Stimulated activated CD4-positive, alpha-beta T cell treated with anti-CD3 and anti-CD28 coated beads, TNF-alpha, amount 100 ng/mL, for 4 hours (primary cell): ENCODE measurements at places on chromosomes 2 and 18.

DNA sequence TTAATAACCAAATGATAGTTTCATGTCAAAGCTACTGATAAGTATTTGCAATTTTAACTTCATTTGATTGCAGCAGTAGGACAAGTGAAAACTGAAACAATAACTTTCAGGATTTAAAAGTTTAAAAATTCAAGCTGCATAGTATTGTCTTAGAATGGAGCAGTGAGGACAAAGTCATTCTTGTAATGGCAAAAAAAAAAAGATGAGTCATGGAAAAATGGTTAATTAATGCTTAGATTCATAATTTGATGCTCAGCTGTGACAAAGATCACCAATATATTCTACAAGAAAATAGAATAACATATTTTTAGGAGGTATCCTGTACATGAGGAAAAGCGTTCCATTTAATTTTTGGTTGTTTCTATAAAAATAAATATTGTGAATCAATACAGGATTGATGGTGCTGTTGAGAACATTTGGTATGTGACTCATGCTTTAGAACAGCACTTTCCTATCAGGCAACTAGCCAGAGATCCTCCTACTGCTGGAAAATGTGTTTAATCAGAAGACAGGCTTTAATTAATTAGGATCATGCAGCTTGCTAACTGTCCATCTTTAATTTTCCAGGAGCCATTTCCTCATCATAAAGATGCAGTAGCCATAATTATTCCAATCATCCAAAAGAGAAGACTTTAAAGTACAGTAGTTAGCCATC lies 239.0 kb upstream of the MMADHC start:
- no peak for DNase-seq

DNA sequence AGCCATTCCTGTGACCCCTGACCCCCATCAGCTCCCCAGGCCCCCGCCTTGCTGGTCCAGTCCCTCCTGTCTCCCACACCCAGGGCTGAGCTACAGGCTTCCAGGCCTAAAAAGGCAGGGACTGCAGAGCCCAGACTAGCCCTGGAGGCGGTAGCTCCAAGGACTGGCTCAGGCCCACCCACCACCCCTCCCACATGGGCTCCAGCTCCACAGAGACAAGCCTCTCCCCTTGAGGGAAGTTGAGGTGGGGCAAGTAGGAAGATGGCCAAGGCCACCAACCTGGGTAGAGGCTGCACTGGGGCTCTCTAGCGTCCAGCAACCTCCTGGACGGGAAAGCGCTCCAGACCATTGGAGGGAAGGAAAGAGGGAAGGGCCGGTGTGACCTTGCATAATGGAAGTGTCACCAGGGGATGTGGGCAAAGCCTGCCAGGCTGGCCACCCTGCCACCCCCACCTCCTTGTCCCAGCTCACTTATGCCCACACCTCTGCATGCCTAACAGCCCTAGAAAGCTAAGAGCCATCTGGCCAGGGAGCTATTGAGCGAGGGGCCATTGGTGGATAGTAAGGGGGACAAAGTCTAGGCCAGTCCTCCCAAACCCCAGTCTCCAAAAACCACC lies 63.1 kb downstream of the TNS1 start:
- no peak for DNase-seq

GRCh38 chr18:64185987-64186386 lies 37.1 kb upstream of the LINC00305 start:
- DNase-seq = no peak

DNA sequence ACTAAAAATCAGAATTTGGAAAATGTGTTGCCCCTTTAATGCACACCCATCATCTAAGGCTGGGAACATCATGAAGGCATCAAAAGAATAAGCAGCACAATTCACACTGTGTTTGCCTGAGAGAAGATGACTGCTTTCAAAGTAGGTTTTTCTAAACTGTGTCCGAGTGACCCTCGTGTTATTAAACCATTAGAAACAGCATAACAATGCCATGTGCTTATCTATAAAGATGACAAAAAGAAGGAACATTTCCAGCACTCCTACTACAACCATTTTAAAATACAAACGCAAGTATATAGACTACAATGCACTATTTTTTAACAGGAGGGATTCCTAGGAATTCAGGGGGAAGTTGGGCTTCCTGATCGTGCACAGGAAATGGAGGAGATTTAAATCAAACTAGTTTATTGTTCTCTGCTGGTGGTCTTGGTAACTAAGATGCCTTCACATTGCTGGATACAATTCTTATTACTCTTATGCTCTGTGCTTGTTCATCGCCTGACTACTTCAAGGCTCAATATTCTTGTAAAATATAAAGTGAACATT lies 305.9 kb upstream of the CCDC68 start:
- DNase-seq = no peak

DNA sequence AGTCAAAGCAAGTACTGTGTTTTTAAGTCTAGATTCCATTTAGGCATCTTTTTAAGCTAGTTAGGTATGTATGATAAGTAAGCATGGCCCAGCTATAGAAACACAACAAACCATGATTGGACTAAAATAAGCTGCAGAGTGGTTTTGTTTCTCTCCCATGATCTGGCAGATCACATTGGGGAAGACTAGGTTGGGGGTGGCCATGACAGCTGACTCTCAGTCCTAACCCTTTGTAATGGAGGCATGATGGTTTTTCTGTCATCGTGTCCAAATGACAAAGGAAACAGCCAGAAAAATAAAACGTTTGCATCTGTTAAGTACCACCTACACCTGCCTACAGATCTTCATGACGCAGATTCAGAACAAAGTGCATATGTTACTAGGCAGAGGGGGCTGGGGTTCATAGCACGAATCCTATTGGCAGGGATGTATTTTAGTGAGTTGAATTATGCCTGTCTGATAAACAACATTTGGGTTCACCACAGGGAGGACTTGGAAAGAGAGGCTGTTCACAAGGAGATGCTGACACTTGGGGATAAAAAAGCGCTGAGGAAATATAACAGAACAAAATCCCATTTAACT lies 33.8 kb upstream of the GALNT5 start:
- no peak for DNase-seq

DNA sequence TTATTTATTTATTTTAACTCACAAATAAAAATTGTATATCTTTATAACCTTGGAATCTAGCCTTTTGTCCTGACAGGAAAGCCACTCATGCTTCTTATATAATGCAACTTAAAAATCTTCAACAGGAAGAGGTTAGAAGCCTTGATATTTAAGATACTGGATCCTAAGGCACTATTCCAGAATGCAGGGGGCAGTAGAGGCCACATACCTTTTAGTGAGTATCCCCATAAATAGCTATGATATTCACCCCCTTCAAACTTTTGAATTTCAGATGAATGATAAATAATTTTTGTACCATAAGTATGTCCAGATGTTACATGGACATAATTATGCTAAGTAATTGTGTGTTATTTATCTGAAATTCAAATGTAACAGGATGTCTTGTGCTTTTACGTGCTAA lies 592.7 kb upstream of the VRK2 start:
- no peak for DNase-seq

DNA sequence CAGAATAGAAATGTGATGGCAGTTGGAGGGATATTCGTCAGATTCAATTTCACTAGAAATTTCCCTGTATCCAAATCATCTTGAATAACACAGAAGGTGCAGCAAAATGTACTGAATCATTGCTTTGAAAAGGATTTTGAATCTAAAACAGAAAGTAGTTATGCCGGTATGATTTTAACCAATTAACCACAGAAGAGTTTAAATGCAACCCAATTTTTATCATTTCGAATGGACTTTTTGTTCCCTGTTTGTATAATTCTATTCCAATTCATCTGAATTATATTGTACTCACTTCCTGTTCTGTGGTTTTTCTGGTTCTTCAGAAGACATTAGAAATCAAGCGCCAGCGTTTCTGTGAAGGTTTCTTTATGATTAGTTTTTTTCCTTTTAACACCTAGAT lies 190.4 kb downstream of the MYO3B start:
- no peak for DNase-seq

GRCh38 chr2:4937550-4937949 lies 754.6 kb upstream of the SOX11 start:
- DNase-seq = no peak

DNA sequence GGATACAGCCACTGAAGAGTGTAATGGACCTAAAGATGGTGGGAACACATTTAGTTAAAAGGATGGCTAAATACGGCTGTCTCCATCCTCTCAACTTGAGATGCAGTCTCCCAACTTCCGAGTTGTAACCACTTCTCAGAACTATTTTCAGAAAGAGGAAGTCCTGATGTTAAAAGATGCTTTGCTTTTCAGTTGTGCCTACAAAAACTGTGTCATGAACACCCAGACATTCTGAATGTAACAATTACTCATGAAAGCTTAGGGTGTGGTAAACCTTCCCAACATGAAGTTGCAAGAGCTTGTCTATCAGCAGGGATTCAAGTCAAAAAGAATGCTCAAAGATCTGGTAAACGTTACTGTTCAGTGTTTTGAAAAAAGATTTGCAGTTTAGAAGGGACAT lies 147.9 kb downstream of the DOCK10 start:
- DNase-seq = no peak

DNA sequence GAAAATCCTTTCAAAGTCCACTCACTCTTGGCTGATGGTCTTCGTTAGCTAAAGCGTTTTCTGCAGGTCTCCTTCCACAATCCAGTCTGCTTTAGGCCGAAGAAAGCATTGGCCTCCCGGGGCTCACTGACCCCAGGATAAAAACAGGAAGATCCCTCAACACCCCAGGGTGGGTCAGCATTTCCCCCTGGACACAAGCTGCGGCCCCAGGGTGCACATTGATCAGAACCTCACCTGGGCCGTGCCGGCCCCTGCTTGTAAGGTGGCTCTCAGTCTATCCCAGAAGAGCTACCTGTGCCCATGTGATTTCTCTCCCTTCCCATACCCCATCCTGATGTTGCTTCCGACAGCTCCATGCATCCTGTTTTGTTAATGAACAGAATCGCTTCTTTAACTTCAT lies 113.0 kb upstream of the TPO start:
- DNase-seq = no peak

DNA sequence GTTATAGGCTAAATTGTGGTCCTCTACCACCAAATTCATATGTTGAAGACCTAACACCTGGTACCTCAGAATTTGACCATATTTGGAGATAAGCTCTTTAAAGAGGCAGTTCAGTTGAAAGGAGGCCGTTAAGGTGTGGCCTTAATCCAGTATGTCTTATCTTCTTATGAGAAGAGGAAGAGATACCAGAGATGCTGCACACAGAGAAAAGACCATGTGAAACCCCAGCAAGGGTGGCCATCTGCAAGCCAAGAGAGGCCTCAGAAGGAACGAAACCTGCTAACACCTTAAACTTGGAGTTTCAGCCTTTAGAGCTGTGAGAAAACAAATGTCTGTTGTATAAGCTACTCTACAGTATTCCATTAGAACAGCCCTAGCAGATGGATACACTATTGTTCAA lies 528.1 kb upstream of the DCC start:
- DNase-seq = no peak

DNA sequence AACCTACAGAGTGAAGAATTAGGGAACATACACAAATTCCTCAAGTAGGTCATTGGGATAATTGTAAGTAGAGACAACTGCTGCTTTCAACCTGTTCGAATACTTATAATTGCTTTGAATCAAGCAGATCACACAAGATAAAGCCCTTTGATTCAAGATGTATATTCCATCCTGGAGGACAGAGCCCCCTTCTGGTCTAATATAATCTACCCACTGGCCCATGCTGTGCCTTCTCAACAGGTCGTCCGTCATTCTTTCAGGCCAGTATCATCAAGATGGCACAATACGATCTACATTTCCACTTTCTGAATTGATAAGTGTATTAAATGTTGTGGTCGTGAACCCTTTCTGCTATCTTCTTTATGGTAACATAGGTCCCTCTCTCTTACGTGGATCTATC lies 387.0 kb upstream of the CDH19 start:
- DNase-seq = no peak

GRCh38 chr2:230439590-230439989 lies 23.6 kb downstream of the SP100 start:
- no peak for DNase-seq

GRCh38 chr2:240463274-240463865 lies 27.9 kb downstream of the GPC1 start:
- no peak for DNase-seq

DNA sequence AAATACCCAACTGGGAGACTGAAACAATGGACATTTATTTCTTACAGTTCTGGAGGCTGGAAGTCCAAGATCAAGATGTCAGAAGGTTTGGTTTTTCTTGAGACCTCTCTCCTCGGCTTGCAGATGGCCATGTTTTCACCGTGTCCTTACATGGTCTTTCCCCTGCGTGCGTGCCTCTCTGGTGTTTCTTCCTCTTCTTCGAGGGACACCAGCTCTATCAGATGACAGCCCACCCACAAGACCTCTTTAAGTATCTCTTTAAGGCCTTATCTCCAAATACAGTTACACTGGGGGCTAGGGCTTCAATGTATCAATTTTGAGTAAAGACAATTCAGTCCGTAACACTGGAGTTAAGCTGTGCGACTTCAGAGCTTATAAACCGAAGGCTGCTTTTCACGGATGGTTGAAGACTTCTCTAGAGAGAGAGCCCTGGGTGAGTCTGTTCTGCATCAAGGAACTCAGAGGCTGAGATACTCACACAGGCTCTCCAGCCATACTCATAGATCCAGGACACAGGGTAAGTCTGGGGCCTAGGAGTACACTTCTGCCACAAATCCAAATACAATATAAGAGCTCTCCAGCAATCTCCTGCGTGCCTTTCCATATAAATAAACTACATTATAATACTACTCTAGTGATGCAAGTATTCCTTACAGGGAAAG lies 339.9 kb upstream of the PKDCC start:
- no peak for DNase-seq

DNA sequence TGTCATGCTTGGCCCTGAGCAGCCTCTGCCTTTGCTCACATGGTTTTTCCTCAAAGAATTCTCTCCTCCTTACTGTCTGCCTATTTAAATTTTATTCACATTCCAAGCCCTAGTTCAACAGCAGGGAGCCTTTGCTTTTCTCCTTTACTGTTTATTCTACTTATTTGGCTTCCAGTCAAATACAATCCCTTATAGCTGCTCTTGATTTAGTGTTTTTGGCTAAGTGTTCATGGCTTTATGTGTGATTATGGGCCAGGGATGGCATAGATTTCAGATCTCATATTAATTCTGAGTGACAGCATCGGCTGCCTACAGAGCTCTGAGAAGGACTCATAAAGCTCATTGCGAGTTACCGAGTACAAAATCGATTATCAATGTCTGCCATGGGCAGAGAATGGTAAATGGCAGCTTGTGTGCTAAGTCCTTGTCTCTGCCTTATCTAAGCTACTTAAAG lies 106.7 kb downstream of the METTL8 start:
- DNase-seq = no peak

DNA sequence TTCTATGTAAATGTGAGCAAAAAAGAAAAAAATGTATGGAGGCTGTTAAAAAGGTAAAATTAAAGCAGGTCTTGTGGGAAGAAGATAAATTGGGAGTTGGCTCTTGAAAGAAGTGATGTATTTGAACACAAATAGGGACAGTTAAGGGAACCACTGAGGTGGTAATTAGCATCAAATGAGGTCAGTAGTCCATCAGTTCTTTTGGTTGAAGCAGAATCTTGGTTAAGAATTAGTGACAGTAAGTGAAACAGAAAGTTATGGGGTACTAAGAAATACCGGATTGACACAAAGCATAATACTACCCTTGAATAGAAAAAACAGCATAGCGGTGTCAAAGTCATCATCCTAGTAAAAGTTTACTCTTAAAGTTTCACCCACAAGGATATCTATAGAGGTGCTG lies 352.6 kb upstream of the VRK2 start:
- DNase-seq = no peak

- no peak for DNase-seq
Measured at GRCh38 chr2:157246765-157247407, 10.6 kb upstream of the GALNT5 start.

GRCh38 chr2:239801404-239802184 lies 223.5 kb downstream of the NDUFA10 start:
- no peak for DNase-seq
